ENCODE measurements at places on chromosomes 6 and 20.

- no peak for DNase-seq
Measured at GRCh38 chr6:11538052-11538818, 686 bp downstream of the TMEM170B start.

DNA sequence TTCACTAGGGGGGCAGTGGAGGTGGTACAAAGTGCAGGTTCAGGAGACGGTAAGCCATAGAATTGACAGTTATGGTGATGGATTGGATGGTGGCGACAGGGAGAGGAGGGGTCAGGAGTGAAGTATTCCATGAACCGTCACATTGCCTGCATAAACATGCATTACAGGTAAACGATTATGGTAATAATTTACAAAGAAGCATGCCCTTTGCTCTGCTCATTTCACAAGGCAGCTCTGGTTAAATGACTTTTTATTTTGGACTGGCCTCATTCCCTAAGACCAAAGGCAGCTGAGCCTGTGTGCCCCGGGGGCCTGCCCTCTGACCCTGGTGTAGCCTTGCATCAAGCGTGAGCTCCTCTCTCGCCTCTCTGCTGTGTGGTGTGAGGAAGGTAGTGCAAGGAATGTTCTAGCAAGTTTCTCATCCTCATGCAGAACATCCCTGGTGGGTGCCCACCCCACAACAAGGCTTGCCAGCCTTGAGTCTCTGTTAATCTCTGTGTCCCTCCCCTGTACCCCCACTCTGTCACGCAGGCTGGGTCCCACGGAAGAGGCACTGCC lies 59.0 kb downstream of the PPP1R14C start:
- DNase-seq, result no peak

DNA sequence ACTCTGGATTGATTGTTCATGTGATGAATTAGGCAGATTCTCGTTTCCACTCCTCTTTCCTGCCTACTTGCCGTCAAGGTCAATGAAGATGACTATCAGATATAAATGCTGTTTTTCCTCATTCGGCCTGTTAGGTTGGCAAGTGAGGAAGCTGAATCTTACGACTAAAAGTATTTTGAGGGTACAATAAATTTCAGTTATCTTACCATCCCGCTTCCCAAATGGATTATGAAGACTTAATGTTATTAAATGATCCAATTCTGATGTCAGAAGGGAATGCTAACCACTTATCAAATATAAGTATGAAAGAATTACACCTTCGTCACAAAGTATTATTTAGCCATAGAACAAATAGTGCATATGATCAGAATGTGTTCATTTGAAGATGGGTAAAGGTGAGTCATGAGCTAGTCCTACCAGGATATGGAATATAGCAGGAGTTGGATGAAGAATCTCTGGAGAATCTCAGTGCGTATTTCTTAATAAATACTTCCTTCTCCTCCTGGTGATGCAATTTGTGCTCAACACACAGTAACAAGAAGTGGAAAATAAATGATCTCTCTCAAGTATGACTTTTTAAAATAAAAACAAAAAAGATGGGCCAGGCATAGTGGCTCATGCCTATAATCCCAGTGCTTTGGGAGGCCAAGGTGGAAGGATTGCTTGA lies 4.6 kb downstream of the GPLD1 start:
- no peak for DNase-seq

- no peak for DNase-seq
Measured at GRCh38 chr6:69719602-69720193, 77.1 kb downstream of the LMBRD1 start.

- DNase-seq, result no peak
Measured at GRCh38 chr6:87724983-87725811, 23.2 kb upstream of the AKIRIN2 start.

GRCh38 chr20:38962928-38963401 lies 821 bp downstream of the DHX35 start:
- no peak for DNase-seq

DNA sequence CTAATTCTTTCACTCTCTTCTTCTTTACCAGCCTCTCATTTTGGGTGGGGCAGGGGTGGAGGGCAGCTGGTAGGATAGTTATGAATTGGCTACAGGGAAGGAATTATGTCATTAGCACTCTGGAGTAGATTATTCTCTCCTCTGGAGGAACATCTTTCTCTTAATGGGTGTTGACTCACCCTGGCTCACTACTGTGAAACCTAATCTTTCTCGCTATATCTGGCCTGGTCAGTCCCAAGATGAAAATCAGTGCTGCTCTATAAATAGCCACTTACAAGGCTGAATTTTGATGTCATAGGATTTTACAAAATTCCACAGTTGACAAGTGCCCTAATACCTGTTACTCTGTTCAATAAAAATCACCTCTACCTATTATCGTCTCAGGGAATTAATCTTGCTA lies 151.3 kb downstream of the COL9A1 start:
- DNase-seq, result no peak

GRCh38 chr6:15495375-15495901 lies 167.4 kb downstream of the DTNBP1 start:
- DNase-seq, result no peak

DNA sequence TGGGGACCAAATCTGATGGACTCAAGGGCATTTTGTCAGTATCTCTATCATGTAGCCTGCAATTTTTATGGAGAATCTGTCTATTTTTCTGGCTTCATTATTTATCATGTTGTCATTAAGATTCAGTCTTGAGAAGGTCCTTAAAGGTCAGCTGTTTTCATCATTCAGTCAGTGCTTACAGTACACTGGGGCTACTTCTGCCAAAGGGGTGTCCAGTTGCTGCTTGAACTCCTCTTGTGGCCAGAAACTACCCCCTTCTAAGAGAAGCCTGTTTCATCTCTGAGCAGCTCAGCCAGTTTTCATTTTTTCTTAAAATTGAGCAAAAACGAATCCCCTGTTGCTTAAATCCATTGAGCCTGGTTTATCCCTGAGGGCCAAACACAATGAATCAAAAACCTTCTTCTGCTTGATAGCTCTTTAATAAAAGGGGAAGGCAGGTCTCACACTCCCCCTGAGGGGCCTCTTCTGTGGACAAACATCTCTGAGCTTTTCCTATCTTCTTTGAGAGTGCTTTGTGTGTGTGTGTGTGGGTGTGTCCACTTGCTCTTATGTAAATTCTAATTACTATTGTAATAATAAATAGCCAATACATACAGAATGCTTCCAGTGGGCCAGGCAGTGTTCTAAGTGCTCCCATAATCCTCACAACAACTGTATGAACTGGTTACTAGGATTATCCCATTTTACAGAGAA lies 172.2 kb downstream of the PLCB1 start:
- DNase-seq, result no peak

DNA sequence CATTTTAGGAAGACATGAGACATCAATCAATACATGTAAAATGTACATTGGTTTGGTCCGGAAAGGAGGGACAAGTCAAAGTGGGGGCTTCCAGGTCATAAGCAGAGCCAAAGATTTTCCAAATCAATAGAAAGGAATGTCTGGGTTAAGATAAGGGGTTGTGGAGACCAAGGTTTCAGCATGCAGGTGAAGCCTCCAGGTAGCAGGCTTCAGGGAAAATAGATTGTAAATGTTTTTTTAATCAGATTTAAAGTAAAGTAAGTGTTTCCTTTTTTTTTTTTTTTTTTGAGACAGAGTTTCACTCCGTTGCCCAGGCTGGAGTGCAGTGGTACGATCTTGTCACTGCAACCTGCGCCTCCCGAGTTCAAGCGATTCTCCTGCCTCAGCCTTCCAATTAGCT lies 16.8 kb upstream of the SERPINB9 start:
- no peak for DNase-seq
